ENCODE measurements at places on chromosomes 12 and 14.
A peak's percentile ranks its signal among the peaks of the same experiment; 100 is the strongest.

DNA sequence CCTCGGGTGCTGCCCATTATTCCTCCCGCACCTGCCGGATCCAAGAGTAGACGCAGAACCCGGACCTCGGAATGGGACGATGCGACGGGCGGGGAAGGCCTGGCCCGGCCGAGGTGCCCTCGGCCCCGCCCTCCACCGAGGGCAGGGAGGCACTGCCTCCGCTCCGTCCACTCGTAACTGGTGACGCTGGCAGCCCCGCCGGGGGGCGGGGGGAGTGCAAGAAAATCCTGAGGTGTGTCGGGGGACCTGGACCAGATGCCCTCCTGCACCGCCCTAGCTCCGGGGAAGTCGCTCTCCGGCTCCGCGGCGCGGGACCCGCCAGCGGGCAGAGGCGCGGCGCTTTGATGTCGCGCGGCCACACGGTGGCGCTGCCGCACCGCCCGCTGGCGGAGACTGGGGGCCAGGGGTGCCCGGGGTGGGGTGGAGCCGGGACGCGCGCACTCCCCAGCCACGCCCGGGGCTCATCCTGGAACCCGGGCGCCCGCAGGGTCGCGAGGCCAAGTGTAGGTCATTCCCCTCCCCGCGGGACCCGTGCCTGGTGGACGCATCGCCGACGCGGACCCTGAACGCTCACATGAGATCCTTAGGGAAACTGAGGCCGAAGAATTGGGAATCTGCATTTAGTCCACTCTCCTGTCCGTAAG lies 202.8 kb downstream of the TTC8 start:
- no peak for DNase-seq

DNA sequence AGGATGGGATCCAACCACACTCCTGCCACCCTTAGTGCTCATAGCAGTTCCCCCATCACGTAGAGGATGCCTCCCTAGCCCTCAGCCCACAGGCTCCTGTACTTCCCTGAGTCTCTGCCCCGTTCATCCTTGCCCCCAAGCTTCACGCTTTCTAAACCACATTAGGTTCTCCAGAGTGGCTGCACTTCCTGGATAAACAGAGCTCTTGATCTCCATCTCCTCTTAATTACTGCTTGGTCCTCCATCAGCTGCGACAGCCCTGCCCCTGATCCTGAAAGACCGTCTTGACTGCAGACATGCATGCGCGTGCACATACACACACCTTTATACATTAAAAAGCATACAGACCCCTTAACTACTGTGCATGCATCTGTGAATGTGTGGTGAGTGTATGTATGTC lies 530.0 kb downstream of the BCL11B start:
- peak; percentile 22 for DNase-seq

DNA sequence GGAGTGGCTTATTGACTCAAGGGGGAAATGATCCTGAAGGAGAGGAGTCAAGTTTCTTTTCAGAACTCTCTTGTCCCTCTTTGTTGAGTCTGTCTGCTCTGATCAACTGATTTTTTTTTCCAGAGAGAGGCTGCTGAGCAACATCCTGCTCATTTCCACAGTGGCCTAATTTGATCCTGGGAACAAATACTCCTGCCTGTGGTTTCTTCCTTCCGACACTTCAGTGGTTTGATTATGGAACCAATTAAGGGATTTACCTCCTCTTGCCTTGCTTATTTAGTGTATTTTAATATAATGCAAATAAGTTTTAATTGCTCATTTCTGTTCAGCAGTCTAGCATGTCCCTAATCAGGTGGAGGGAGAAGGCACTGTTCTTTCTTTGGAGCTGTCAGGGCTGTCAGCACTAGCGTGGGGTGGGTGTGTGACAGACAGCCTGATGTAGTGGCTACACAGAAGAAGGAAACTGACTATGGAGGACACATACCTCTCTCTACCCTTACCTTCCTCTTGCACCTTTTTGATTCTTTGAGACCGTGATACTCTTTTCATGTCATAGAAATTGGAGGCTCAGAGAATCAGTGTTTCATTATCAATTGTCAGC lies 344.9 kb upstream of the STXBP6 start:
- DNase-seq: no peak

GRCh38 chr12:115312901-115313300 lies 628.9 kb upstream of the TBX3 start:
- no peak for DNase-seq

GRCh38 chr12:91327889-91328288 lies 145.3 kb upstream of the DCN start:
- DNase-seq: no peak

DNA sequence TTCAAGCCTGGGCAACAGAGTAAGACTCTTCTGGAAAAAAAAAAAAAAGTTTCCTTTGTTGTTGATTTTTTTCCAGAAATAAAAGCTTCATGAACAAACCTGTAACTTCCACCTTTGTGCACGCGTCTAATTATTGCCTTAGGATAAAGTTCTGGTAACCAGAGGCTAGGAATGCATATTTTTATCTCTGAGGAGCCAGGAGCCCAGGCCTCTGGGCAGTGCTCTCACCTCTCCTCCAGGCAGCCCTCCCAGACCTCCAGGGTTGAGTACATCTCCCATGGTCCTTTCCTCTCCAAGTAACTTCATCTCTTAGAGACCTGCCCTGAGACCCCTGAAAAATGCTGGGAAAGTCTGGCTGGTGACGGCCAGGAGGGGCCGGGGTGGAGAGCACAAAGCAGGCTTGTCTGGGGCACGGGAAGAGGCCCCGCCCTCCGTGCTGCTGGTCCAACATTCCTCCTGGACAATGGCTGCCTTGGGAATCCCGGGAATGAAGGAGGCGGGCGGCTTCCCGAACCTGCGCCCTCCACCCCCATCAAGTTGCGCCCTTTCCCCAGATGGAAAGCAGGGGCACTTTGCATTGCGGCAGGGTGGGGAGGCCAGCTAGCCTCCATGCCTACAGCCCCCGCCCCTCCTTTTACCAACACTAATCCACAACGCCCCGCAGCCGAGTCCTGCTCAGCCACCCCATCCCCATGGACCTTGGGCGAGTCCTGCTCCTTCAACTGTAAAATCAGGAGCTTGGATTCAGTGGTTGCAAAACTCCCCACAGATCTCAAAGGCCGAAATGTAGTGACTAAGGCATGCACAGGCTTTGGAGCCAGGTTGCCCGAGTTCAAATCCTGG lies 7.3 kb upstream of the FIGNL2 start:
- DNase-seq: no peak

DNA sequence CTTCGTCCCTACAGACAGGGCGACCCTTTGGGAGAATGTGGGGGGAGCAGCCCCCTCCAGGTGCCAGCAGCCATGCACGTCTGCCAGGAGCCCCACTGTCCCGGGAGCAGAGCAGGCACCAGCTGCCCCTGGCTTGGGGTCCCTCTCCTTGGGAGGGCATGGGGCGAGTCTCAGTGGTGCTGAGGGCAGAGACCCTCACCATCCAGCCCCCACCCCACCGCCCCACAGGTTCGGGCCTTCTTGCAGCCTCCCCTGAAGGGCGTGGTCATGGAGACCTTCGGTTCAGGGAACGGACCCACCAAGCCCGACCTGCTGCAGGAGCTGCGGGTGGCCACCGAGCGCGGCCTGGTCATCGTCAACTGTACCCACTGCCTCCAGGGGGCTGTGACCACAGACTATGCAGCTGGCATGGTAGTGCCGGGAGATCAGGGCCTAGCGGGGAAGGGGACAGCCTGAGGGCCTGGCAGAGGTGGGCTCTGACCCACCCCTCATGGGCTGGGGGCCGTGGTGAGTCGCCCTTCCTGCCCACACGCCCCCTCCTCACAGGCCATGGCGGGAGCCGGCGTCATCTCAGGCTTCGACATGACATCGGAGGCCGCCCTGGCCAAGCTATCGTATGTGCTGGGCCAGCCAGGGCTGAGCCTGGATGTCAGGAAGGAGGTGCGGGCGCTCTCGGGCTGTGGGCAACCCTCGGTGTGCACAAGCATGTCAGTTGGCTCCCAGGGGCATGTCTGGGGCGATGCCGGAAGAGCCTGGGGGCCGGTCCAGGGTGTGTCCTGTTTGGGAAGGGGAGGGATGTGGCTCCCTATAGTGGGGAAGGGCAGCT lies 18.8 kb downstream of the ASPG start:
- no peak for DNase-seq

DNA sequence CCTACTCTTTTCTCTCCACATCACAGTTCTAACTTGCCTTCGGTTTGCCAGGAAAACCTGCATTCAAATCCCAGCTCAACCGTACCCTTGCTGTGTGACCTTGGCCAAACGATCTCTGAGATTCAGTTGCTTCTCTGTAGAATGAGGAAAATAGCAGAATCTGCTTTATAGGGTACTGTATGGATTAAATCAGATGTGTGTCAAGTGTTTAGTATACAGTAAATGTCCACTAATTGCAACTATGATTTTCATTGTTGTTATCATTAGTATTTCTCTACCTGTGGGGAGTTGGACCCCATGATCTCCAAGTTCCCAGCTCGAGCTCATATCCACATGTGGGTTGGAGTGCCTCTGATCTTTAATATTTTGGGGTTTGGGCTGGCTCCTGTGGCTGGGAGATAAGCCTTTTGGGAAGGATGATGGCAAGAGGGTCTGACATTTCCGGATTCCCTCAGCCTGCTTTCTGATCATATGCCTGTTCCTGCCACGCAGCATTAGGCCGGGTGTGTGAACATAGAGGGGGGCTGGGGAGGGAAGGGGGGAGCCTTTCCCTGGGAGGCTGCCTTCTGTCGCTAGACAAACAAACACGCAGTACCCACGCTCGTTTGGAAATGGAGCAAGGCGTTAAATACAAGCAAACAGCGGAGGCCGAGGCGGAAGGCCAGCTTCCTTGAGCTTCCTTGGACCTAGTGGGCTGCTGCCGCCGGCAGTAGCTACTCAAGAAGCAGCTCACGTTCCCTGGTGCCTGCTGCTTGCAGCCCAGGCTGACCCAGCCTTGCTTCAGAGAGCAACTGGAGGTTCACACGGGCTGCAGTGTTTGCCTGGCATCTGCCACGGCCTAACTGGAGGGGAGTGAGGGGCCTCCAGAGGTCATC lies 213.5 kb upstream of the LHX5 start:
- DNase-seq: no peak

DNA sequence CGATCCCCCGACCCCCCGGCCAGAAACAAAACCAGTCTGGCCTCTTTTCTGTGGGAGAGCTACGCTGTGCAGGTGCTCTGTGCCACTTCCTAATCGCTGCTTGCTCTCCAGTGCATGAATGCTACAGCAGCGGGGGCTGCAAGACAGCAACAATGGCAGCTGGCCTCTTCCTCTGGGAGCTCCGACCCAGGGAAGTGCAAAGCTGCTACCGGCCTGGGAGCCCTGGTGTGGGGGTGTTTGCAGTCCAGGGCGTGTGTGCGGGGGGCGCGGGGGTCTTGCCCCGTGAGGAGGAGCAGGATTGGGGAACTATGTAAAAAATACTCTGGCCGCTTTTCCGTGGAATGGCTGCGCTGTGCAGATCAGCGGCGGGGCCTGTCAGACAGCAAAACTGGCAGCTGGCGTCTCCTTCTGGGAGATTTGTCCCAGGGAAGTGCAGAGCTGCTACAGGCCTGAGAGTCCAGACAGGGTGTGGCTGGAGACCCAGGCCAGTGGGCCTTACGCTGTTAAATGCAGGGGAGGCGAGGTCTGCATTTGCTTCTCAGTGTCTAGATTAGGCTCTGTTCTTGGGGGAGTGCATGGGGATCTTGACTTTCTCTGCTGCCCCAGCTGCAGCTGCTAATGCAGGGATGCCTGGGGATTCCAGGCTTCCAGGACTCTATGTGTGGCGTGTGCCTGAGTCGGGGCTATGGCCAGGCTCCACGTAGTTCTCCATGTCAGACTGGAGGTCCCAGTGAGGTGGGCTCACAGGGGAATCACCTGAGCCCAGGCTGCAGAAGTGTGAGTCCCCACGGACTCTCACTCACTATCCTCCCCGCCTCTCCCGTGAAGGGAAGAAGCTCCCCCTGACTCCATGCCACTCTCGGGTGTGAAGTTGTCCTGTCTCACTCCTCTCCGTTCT lies 344.5 kb downstream of the AEBP2 start:
- no peak for DNase-seq

GRCh38 chr12:61542551-61542950 lies 717.7 kb upstream of the USP15 start:
- DNase-seq: no peak

DNA sequence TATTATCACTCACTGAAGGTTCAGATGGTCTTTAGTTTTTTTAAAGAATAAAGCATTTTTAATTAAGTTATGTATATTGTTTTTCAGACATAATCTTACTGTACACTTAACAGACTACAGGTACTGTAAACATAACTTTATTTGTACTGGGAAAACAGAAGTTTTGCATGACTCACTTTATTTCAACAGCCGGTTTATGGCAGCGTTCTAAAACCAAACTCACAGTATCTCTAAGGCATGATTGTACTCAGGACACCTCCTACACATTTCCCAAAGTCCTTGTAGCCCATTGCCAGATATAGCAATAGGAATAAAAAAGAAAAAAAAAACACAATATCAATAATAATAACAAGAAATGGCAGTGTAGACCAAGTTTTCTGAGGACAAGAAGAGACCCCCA lies 1341.4 kb downstream of the FSCB start:
- no peak for DNase-seq

GRCh38 chr14:39548358-39548757 lies 116.1 kb upstream of the FBXO33 start:
- no peak for DNase-seq

DNA sequence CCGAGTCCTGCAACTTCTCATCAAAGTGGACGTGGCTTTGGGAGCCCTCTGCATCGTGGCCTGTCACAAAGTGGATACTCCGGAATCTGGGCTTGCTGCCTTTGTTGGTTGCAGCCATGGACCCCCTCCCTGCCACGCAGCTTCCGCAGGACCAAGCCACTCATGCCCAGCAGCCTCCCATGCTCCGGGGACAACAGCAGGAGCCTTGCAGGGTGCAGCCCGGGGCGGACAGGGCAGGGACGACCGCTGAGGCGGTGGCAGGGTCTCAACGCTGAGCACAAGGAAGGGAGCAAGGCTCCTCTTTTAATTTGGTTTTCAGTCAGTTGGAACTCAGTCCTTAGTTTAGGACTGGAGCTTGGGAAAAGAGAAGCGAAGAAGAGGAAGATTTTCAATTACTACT lies 12.1 kb upstream of the ADCY6 start:
- DNase-seq: no peak

All from DND-41 (cell line).